ENCODE measurements at places on chromosomes 16 and 17.
A peak's percentile ranks its signal among the peaks of the same experiment; 100 is the strongest.

- no peaks in the 10 kb centered on the region for H3K4me1 ChIP-seq
- no peak overlapping the region for H3K4me3 ChIP-seq
Observed at GRCh38 chr16:72189865-72190371, 18.0 kb upstream of the PMFBP1 start.

GRCh38 chr17:15266325-15267125 is 1.4 kb upstream of the PMP22 start:
- no peak overlapping the region for H3K27ac ChIP-seq
- no peak for DNase-seq
- H3K36me3 ChIP-seq: no peaks in the 10 kb centered on the region
- H3K27me3 ChIP-seq: no peaks in the 10 kb centered on the region
- no peak overlapping the region for H3K4me3 ChIP-seq

GRCh38 chr16:4415538-4416199 is 727 bp downstream of the CORO7 start:
- no peaks in the 10 kb centered on the region for H3K4me1 ChIP-seq
- H3K27ac ChIP-seq: peak overlapping the region; percentile 75
- peak; percentile 73 for DNase-seq
- H3K4me3 ChIP-seq: peak overlapping the region; percentile 99
- no peaks in the 10 kb centered on the region for H3K36me3 ChIP-seq

DNA sequence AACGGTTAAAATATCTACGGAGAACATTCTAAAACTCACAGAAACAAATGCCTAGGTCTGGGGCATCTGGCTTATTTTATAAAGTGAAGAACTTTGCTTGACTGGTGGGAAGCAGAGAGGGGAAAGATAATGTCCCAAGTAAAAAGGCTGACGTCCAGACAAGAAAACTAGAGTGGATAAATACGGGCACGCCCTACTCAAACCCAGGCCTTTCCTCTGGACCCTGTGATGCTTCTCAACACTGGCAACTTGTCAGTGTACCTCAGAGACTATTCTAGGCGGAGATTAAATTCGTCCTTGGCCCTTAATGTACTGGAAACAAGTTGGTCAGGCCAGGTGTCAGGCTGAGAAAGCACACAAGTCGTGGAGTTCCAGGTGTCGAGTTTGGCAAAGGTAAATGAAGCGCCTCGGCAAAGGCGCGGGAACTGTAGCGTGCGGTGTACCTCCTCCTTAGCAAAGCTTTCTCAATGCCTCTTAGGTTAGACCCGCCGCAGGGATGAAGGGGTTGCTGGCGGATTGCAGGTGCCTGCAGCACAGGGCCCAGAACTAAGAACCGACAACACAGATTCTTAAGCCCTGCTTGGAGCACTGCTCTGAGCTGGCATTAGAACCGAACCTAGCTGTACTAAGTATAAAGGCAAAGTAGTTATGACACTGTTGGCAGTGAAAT is 668 bp upstream of the UNK start:
- H3K27ac ChIP-seq: peak overlapping the region; percentile 100
- DNase-seq: peak; percentile 62
- peaks cover 24% of the 10 kb centered on the region for H3K4me1 ChIP-seq

DNA sequence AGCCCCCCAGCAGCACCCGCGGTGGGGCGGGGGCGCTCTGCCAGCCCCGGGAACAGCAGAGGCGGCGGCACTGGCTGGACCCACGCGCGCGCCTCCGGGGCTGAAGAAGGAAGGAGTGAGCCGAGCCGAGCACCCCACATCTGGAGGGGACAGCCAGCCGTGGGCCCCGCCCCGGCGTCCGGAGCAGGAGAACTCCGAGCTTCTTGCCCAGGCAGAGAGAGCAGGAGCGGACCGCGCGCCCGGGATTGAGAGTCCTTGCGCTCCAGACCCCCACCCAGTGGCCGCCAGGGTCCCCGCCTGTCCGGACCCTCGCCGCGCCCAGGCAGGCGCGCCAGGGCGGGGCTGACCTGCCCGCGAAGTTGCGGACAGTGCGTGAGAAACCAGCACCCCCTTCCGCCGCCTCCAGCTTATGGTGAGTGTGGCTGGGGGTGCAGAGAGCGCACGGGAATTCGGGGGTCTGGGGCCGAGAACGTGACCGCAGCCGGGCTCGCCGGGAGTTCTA is 921.9 kb upstream of the EEF2KMT start:
- no peaks in the 10 kb centered on the region for H3K27me3 ChIP-seq
- H3K4me3 ChIP-seq: no peak overlapping the region
- no peak for DNase-seq
- H3K4me1 ChIP-seq: no peaks in the 10 kb centered on the region
- H3K27ac ChIP-seq: no peak overlapping the region

DNA sequence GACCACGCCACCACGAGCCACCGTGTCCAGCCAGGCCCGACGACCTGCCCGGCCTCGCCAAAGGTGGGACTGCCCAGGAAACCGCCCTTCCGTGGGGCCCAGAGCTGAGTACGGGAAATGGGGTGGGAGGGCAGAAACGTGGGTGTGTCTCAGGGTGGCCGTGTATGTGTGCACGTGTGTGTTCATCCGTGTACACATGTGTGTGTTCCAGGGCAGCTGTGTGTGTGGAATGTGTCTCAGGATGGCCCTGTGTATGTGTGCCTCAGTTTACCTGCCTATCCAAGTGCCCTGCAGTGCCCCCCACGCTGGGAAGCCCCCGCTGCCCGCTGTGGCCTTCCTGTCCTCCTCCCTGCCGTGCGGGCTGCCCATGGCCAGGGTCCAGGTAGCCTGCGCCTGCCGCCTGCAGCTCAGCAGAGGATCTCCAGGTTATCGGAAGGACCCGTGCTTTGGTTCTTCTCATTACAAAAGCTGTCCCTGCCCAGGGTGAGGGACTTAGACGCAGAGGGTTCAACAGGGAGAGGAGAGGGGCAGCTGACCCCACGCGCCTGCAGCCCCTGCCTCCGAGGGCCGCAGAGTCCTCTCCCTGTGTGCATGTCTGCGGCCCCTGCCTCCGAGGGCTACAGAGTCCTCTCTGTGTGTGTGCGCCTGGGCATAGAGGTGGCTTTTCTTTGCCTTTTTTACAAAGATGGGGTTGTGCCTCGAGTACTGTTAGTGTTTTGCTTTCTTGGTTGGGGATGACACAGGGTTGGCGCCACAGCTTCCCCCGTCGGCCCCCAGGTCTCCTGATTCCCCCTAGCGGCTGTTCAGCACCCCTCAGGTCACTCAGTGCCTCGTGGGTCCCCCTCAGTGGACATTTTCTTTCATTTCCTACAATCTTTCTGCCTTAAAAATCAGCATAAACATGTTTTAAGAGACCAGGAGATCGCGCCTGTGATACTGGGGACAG is 23.6 kb downstream of the ZNF469 start:
- H3K27me3 ChIP-seq: no peaks in the 10 kb centered on the region
- H3K4me1 ChIP-seq: no peaks in the 10 kb centered on the region
- DNase-seq: no peak

- H3K4me1 ChIP-seq: no peaks in the 10 kb centered on the region
- H3K27me3 ChIP-seq: no peaks in the 10 kb centered on the region
- H3K4me3 ChIP-seq: no peak overlapping the region
- no peak for DNase-seq
- H3K36me3 ChIP-seq: no peaks in the 10 kb centered on the region
Observed at GRCh38 chr16:10708969-10709368, 14.2 kb upstream of the TEKT5 start.

DNA sequence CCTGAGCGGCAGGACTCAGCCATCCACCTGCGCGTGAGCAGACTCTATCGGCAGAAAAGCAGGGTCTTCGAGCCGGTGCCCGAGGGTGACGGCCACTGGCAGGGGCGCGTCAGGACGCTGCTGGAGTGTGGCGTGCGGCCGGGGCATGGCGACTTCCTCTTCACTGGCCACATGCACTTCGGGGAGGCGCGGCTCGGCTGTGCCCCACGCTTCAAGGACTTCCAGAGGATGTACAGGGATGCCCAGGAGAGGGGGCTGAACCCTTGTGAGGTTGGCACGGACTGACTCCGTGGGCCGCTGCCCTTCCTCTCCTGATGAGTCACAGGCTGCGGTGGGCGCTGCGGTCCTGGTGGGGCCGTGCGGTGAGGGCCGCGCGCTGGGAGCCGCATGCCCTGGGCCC is 14.9 kb downstream of the METRNL start:
- H3K4me3 ChIP-seq: no peak overlapping the region
- H3K27me3 ChIP-seq: no peaks in the 10 kb centered on the region
- H3K36me3 ChIP-seq: peaks cover 7% of the 10 kb centered on the region
- H3K4me1 ChIP-seq: no peaks in the 10 kb centered on the region

DNA sequence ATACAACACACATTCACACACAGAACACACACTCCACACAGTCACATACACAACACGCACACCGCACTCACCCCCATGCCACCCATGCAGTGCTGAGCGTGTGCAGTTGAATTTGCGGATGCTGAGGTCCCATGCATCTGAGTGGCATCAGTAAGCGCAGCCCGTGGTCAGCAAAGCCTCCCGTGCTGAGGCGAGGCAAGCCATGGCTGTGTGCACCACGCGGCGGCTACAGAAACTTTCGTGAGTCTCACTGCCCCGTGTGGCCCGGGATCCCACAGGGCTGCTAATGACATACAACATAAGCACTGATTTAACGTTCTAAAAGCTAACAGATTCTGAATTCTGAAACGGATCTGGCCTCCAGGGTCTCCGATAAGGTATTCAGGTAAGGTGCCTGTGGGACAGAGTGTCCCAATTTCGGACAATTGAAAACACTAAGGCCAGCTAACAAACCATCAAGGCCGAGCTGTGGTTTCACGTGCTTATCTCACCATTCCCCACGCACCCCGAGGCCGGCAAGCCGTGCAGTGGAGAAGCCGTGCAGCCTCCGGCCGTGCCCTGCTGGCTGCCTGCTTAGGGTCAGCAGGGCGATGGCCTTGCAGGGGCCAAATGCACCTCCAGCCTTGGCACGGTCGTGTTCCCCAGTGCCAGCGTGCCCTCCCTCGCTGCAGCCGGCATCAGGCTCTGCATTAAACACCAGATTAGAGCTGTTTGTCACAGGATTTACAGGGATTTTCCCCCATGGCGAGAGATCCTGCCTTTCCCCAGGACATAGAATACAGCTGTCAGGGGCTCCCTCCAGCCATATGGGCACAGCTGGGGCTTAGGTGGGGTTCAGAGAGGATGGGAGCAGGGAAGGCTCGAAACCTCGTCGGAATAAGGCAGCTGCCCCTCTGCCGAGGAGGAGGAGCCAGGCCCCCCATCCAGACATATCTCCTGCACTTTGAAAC is 191.7 kb downstream of the C16orf95 start:
- H3K27ac ChIP-seq: no peak overlapping the region
- no peaks in the 10 kb centered on the region for H3K27me3 ChIP-seq
- no peaks in the 10 kb centered on the region for H3K4me1 ChIP-seq
- no peak for DNase-seq
- H3K4me3 ChIP-seq: no peak overlapping the region
- no peaks in the 10 kb centered on the region for H3K36me3 ChIP-seq

DNA sequence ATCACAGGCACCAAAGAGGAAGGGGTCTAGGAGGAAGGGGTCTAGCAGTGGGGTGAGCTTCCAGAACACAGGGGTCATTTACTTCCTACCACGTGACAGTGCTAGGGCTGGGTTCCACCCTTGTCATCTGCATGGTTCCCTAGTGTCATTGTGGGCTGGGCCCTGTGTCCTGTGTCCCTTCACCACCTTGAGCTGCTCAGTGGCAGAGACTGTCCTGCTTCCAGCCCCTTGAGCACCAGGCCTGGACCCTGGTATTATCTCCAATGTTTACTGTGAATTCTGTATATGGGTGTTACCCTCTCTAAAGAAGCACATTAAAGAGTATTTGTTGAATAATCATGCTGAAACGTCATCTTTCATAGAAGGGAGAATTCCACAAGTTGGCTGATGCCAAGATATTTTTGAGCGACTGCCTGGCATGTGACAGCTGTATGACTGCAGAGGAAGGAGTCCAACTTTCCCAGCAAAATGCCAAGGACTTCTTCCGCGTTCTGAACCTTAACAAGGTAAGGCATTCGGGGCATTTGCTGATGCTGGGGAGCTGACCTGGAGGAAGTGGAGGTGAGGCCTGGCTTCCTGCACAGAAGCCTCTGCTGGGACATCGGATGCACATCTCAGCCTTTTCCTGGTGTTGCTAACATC is 5.5 kb downstream of the NARF start:
- H3K4me3 ChIP-seq: no peak overlapping the region
- no peaks in the 10 kb centered on the region for H3K4me1 ChIP-seq
- H3K27ac ChIP-seq: no peak overlapping the region
- H3K36me3 ChIP-seq: peaks cover 59% of the 10 kb centered on the region
- H3K27me3 ChIP-seq: no peaks in the 10 kb centered on the region
- DNase-seq: no peak

GRCh38 chr16:711548-712320 is 3.2 kb upstream of the METRN start:
- peak; percentile 82 for DNase-seq
- H3K4me3 ChIP-seq: no peak overlapping the region
- no peak overlapping the region for H3K27ac ChIP-seq
- no peaks in the 10 kb centered on the region for H3K36me3 ChIP-seq
- no peaks in the 10 kb centered on the region for H3K27me3 ChIP-seq

- H3K27me3 ChIP-seq: no peaks in the 10 kb centered on the region
- H3K36me3 ChIP-seq: no peaks in the 10 kb centered on the region
- no peak overlapping the region for H3K4me3 ChIP-seq
Observed at GRCh38 chr17:72813481-72813880, 279.0 kb downstream of the SLC39A11 start.

DNA sequence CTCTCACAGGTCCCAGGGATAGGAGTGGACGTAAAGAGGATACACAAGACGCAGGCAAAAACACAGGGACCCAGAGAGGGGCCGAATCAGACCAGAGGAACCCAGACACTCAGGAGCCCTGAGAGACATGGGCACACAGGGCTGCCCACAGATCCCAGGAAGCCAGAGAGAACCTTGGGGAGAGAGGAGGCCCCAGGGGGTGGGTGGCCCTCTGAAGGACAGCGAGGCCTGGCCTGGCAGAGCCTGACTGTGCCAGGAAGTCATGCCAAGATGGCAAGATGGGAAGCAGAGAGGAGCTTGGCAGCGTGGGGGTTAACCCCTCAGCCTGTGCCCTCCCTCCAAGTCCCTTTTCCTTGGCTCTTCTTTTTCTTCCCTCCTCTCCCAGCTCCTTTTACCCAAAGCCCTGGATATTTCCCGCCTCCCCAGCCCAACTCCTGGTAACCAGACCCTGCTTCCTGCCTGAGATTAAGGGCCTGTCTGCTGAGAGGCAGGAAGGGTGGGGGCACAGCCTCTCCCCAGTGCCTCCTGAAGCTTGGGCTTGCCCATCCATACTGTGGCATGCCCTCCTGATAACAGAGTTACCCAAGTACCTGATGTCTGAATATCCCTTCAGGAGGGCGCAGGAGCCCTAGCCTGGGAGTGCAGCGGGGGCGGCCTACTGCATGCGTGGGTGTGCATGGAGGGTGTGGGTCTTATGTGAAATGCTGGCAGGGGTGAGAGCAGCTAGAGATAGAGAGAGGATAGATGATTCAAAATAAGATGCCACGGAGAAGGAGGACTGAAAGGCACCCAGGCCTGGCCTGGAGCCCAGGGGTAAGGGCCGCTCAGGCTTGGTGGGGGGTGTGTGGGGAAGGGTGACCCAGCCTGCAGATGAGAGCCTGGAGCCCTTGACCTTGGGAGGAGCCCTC is 6.0 kb upstream of the TBX21 start:
- DNase-seq: no peak
- H3K4me3 ChIP-seq: no peak overlapping the region
- no peak overlapping the region for H3K27ac ChIP-seq
- H3K27me3 ChIP-seq: no peaks in the 10 kb centered on the region
- no peaks in the 10 kb centered on the region for H3K4me1 ChIP-seq

- H3K36me3 ChIP-seq: no peaks in the 10 kb centered on the region
- DNase-seq: peak; percentile 87
- H3K4me3 ChIP-seq: no peak overlapping the region
- H3K4me1 ChIP-seq: no peaks in the 10 kb centered on the region
- H3K27me3 ChIP-seq: no peaks in the 10 kb centered on the region
Observed at GRCh38 chr17:1188812-1189504, 9.2 kb upstream of the ABR start.
